Esophagus mucosa (tissue), 1 donor: ENCODE measurements at places on chromosomes 7 and 10. TPM values are rescaled to one million over a fixed set of nuclear protein-coding genes. Genes with fewer than 3 reads are reported as not detected.

DNA sequence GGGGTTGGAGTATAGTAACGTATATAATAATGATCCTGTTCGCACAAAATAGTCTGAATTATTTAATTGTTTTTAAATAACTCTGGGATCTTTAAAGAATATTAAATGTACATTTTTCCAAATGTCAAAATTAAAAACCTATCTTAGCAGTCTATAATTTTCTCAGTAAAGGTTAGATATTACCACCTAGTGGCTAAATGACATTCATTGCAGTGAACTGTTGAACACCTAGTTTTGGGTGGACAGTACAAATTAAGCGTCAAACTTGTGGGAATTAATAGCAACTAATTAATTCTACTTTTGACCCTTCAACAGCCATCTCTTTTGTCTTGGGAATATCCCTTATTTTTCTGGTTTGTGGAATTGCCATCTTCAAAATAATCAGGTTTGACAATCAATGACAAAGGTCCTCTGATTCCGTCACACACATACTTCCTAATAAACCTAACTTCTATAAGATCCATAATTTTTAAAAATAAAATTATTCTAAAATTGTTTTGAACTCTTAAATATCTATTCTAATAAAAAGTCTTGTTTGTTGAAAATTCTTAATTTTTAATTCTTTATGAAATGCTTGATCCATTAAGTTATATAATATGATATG is 165.7 kb downstream of the SEMA3D start:
- no peak for ATAC-seq

DNA sequence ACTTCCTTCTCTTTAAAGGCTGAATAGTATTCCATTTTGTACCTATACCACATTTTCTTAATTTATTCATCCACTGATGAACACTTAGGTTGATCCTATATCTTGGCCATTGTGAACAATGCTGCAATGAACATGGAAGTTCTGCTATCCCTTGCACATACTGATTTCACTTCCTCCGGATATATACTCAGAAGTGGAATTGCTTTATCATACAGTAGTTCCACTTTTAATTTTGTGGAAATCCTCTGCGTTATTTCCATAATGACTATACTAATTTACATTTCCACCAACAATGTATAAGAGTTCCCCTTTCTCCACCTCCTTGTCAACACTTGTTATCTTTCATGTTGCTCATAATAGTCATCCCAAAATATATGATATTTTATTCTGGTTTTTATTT is 312.6 kb downstream of the PLXDC2 start:
- no peak for ATAC-seq

DNA sequence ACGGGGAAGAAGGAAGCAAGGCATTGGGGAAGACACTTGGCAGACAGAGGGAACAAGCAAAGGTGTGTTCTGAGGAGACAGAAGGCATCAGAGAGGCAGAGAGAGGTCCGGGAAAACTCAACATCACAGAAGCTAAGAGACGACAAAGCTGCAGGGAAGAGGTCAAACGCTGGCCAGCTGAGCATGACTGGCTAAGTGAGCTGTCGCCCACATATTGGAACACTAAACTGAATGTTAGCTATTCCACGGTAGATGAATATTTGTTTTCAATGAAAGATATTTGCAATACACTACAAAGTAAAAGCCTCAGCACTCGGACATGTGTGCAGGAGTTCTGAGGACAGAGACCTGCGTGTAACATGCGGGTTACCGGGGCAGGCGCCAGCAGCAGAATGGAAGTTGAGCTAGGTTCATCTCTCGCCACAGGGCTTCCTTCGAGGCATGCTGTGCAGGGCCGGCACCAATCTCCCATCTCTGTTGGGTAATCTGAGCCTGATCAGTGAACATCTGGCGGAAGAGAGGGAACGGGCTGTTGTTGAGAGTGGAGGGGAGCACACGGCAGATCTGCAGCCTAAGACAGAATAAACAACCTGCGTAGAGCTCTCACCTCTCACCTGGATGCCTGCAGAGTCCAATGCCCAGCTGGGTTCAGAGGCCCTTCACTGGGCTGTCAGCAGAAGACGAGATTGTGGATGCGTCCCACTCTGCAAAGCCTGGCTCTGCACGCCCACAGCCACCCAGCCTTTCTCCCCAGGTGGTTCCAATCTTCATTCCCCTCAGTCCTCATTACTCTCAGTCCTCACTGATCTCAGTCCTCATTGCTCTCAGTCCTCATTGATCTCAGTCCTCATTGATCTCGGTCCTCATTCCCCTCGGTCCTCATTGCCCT is 35.9 kb downstream of the INSIG1 start:
- ATAC-seq = no peak

The URGCP gene
- 20.6 TPM for total RNA-seq

The FXYD4 gene
- not detected for total RNA-seq

DNA sequence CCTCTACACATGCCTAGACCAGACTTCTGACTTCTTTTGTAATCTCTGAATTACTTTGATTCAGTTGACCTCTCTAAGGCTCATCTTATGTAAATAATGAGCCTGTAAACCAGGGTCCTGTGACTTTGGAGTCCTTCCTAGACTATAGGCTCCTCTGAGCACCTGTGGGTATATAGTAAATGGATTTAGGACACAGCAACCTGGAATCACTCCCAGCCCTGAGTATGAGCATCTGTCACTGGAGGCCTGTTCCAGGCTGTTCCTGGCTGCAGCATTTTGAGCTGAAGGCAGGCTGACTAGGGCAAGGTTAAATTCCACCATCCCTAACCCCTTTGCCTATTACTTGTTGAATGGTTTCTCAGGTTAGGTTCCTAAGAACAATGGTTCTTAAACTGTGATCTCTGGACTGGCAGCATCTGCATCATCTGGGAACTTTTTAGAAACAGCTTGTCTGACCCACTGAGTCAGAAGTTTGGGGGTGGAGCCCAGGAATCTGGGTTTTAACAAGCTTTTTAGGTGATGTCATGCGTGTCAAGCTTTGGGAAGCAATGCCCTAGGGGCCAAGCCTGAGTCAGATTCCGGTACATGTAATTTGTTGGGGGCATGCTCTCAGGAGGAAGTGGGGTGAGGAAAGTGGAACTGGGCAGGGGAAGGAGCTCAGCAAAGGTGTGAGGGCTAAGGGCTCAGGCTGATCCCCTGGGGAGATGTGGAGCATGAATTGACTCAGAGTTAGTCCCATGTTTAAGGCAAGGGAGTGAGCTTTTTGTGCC is 28.2 kb downstream of the MINDY4 start:
- ATAC-seq = peak; percentile 77

DNA sequence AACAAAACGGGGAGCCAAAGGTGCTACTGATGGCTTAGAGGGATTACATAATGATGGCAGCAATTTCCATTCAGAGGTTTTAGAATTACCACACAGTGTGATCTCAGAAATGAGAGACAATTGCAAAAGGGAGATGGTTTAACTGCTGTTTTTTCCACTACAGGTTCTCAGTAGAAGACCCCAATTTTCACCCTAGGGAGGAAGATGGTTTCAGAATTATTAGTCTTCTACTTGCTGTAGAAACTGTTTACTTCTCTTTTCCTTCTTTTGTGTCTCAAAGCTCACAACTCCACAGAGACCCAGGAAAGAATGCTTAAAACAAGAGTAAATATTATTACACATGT is 226.5 kb downstream of the INHBA start:
- no peak for ATAC-seq

- ATAC-seq = no peak
Observed at GRCh38 chr7:116357781-116358670, 141.5 kb upstream of the CAV2 start.
